ENCODE measurements at places on chromosomes 5 and 9.

DNA sequence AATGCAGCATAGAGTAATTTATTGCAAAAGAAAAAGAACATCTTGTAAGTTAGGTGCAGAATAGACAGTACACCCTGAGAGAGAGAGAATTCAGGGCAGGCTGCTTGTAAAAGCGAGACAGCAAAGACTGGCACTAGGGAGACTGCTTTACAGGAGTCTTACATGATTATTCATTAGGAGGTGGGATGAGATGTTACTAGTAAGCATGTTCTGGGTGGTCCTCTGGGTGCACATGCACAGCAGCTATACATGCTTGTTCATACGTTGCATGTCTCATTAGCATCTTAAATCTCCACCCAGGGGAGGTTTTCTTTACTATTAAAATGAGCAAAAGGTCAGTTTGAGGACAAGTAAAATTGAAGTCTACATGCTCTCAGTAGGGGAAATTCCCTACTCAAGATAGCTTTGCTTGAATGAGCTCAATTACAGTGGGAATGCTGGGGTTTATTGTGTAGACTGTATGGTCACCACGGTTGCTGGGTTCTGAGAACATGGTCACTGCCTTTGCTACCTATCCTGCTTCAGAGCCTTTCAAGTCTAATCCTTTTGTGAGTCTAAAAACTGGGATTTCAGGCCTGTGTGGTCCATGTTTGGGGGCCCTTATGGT lies 60.6 kb downstream of the RGS7BP start:
- no peak for DNase-seq

DNA sequence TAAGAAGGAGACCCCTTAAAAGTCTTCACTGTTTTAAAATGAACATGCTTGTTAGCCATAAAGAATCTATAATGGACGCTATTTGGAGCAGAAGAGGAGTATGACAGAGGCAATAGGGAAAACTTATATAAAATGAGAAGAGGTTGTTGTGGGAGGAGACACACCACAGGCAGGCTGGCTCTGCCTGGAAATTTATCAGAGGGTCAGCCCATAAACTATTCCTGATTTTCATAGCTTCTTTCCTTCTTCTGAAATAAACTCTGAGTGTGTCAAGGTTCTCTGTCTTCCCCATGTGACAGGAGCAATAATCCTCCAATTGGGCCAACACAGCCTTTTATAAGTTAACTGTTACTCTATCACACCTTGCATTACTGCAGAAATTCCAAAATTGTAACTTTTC lies 19.6 kb upstream of the RUSC2 start:
- no peak for DNase-seq

GRCh38 chr5:149559706-149560105 lies 8.5 kb upstream of the CSNK1A1 start:
- DNase-seq = no peak

- DNase-seq = no peak
Measured at GRCh38 chr9:14956208-14956607, 46.0 kb upstream of the FREM1 start.

GRCh38 chr9:26516773-26517343 lies 375.7 kb downstream of the CAAP1 start:
- no peak for DNase-seq
